Cortex of kidney (tissue), 1 donor: ENCODE measurements at places on chromosomes 12 and 14.

- DNase-seq = no peak
Measured at GRCh38 chr12:127083008-127083949, 1183.7 kb upstream of the TMEM132C start.

- no peak for DNase-seq
Measured at GRCh38 chr12:91171476-91171875, 11.1 kb downstream of the DCN start.

DNA sequence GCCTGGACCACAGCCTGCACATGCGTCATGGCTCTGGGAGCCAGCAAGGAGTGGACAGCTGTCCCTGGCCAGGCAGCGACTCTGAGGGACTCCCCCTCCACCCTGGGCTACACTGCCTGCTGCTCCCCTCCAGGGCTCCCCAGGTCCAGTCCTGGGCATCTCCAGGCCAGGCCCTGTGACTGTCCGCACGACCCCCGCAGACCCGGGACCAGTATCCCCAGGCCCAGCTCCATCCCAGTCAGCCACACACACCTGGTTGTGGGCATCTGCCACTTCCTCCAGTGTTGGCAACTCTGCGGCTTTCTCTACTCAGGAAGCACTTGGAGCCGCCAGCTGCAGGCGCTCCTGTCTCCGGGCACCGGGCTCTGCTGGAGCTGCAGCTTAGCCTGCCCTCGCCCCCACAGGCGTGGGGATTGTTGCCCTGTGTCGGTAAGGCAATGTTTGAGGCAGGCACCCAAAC, 2.4 kb downstream of the ULK1 start:
- no peak for DNase-seq

- no peak for DNase-seq
Measured at GRCh38 chr12:131990980-131991305, 41.2 kb downstream of the EP400 start.

- no peak for DNase-seq
Measured at GRCh38 chr12:72135021-72135301, 137.2 kb upstream of the TRHDE start.

DNA sequence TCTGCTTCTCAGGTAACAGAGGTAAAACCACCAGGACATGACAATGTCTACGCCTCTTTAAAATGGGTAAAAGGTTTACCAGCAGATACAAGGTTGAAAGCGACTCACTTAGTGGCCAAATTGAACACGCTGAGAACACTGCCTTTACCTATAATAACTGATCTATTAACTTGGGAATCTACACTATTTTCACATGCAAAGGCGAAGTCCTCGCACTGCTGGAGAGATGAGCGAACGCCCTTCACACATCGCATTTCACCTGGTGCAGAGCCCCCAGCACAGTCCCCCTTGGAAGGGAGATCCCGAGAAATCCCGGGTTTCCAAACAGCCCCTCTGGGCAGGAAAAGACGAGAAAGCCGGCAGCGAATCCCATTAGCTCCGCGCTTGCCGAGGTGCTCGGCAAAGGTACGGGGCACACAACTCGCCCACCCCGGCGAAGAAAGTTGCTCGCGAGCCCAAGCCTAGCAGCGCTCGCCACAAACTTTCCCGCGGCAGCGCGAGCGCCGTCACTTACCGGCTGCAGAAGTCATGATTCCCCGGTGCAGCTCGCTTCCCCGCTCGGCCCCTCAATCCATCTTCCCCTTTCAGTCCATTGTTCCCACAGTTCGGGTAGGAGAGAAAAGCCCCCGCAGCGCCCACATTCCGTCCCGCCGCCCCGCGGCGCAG, 423 bp downstream of the FGD6 start:
- DNase-seq = no peak

GRCh38 chr12:10722502-10722904, 620 bp downstream of the YBX3 start:
- peak; percentile 7 for DNase-seq
